Bronchus fibroblast of lung (primary cell): ENCODE measurements at places on chromosomes 3 and 15. TPM values are rescaled to one million over a fixed set of nuclear protein-coding genes. Genes with fewer than 3 reads are reported as not detected.

AEN gene
- 32.4 and 35.1 TPM in 2 replicates for total RNA-seq

LMAN1L gene
- total RNA-seq, result not detected in 2 replicates

ETV5 gene
- 18.2 and 22.6 TPM in 2 replicates for total RNA-seq

RTP1 gene
- not detected in 2 replicates for total RNA-seq
